LHCN-M2 (cell line): ENCODE measurements at places on chromosomes 3 and 15.

DNA sequence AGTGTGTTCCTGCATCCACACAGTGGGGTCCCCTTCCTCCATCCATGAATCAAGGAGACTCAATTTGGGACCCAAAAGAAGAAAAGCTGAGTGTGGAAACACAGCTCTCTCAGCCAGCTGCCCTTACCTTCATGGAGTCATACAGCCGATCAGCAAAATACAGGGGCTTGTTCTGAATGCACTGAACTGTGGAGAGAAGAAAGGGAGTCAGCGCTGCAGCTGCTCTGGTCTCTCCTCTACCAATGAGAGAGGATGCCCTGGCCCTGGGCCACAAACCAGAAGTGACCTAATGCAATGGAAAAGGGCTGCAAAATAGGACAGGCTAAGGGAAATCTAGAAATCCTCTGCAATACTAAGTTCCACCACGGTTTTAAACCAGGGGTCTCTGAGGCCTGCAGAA lies 46.7 kb downstream of the ANXA2 start:
- peak; percentile 95 for DNase-seq

GRCh38 chr3:12661926-12662592 lies 1.9 kb downstream of the RAF1 start:
- no peak for DNase-seq

DNA sequence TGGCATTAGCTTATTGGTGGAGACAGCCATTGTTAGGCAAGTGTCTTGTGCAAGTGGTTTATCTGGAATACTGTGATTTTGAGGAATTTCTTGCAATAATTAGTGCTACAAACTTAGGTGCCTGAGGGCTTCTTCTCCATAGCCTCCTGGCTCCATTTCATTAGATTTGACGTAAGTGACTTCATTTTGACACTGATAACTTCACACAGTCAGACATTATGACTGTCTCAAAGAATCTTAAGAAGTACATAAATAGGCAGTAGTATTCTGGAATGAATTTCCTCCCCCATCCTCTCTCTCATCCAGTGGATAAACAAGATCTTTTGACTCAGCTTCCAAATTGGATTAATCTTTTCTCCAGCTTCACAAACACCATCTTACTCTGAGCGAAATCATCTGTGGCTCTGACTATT lies 19.0 kb downstream of the ARL14 start:
- no peak for DNase-seq

DNA sequence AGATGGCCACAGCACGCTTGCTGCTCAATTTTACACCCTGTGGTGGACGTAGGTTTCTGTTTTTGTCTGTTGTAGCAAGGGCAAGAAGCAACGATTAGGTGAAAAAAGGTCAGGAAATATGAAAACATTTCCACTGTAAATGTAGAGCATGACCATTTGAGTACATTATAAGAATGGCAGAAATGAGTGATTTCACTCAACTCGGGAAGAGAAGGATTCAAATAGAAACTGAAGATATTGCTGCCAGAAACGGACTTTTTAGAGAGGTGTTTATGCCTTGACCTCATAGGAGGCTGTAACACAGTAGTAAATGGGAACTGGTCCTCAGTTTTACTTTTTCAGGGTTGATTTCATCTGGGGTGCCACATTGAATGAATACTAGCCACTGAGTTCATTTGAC lies 33.1 kb upstream of the GASK1A start:
- no peak for DNase-seq

- no peak for DNase-seq
Observed at GRCh38 chr3:113441051-113441770, at the start of gene CFAP44. TSS of gene CFAP44 (minus strand) at chr3:113441493. CDS start at chr3:113433664, 7,829 bp downstream.

GRCh38 chr3:62046326-62046725 lies 327.0 kb downstream of the FEZF2 start:
- DNase-seq: peak; percentile 48

- DNase-seq: no peak
Observed at GRCh38 chr3:194682189-194682693, 3.4 kb upstream of the FAM43A start.

- no peak for DNase-seq
Observed at GRCh38 chr3:196620161-196620604, 19.3 kb upstream of the NRROS start.

- DNase-seq: peak; percentile 73
Observed at GRCh38 chr3:42148982-42149432, 57.9 kb downstream of the TRAK1 start.

DNA sequence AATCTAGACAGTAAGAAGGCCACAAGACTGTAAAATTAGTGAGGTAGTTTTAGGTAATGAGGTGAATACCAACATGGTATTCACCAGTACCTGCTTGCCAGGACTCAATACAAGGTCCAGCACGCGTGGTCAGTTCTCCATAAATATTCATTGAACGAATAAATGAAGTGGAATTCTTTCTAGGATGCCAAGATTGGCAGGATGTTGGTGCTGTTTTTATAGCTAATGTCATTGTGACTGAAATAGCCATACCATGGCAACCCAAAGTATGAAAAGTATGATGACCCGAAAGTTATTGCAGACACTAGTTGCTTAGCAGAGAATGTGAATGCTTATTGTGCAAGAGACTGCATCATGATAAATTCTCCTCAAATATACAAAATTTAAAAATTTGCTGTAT lies 307.2 kb downstream of the KCNH8 start:
- DNase-seq: no peak

DNA sequence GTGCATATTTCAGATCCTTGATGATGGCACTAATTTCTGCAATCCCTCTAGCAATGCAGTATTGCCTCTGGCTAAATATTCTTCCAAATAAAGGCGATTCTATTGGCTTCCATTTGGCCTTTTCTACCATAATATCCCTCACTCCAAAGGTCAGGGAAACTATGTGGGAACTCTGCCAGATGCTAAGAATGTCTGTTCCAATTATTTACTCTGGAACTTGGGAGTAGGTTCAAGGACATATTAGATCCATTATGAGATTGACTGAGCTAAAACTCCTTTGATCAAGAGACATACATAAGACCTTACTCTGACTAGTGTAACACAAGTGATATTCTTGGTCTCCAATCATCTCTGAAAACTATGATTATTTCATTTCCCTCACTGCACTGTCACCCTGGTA lies 674.5 kb upstream of the NECTIN3 start:
- no peak for DNase-seq

DNA sequence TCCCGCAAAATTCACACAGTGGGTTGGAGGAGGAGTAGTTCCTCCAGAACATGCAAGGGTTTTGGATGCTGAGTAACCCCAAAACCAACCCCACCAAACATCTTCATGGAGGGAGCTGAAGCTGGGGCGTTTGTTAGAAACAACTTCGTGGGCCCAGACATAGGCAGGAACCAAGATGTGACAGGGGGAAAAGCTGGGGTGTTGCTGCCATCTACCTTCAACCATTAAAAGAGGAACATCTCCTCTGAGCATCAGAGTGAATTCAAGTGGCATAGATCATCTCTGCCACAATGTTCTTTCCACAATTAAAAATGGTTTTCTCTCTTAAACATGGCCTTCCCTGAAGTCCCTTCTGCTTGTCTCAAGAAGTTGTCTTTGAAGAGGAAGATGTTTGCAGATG lies 20.5 kb downstream of the SIDT1 start:
- DNase-seq: no peak

DNA sequence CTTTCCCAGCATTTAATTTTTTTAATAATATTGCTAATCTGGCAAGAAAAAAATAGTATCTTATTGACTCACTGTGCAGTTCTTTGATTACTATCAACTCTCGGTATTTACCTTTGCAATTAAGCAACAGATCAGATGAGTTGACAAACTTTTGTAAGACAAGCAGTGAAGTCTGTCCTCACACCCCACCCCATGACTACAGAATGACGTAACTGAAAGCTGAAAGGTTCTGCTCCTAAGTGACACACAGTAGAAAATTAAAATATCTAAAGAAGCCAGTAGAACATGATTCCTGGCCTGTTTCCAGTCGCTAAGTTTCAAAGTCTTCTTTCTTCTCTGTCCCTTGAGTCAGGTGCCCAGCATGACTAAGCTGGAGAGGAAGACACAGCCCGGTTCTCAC lies 135.5 kb downstream of the STT3B start:
- DNase-seq: no peak

GRCh38 chr3:101936419-101937356 lies 87.4 kb downstream of the NFKBIZ start:
- peak; percentile 97 for DNase-seq

- no peak for DNase-seq
Observed at GRCh38 chr15:68650901-68651709, 72.3 kb downstream of the CORO2B start.

DNA sequence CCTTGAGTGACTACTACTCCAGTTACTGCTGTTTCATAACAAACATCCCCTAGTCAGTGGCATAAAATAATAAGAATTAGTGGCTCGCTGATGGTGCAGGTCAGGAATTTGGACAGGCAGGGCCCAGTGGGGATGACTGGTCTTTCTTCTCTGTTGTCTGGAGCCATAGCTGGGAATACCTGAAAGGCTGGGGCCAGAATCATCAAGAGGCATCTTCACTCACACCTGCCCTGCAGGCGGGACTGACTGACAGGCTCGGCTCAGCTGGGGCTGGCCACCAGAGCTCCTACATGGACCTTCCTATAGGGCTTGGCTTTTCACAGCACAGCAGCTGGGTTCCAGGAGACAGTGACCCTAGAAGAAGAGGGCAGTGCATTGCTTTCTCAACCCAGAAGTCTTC lies 148.8 kb upstream of the ATP10A start:
- no peak for DNase-seq

- DNase-seq: peak; percentile 40
Observed at GRCh38 chr3:195001961-195002861, 268.7 kb downstream of the XXYLT1 start.

- DNase-seq: no peak
Observed at GRCh38 chr3:151305775-151306151, 10.9 kb downstream of the GPR87 start.

GRCh38 chr15:90031231-90031791 lies 30.2 kb downstream of the ZNF710 start:
- peak; percentile 60 for DNase-seq

DNA sequence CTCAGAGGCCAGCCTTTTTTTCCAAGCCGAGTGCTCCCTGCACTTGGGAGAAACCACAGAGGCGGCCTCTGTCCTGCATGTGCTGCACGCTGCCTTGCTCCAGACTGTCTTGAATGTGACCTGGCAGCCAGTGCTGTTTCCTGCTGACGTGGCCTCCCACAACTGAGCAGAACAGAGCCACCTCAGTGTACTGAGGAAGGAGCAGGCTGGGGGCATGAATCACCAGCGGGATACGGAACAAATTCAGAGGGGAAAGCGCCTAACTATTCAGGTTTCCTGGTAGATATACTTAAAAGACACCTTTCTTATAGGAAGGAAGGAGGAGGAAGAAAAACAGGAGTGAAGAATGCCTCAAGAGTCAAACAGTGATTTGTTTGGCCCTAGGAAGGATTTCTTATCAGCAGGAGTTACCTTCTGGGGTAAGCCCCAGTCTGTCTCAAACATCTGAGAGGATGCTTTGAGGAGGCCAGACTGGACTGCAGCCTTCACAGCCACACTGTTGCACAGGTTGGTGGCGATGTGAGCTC lies 114.0 kb downstream of the FNDC3B start:
- peak; percentile 96 for DNase-seq

GRCh38 chr3:171963546-171963945 lies 75.8 kb upstream of the FNDC3B start:
- DNase-seq: no peak

- no peak for DNase-seq
Observed at GRCh38 chr3:123111640-123112039, 44.8 kb downstream of the PDIA5 start.

GRCh38 chr15:45635191-45635638 lies 386 bp downstream of the SQOR start:
- DNase-seq: peak; percentile 51

DNA sequence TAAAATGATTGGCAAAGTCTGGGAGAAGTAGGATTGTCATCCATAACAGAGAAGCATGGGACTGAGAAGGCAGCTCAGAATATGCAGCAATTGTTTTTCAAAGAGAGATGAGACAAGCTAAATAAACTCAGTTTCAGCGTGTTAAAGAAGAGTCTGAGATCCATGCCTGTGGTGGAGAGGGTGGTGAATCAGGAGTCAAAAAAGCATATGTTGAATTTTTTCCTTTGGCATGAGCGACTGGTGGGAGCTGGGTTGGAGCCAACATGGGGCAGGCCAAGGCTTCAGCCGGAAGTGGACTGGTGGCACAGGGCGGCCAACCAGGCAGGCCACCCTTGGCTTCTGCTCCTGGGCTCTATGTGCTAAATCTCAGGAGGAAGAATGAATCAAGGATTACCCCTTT lies 102.0 kb downstream of the SST start:
- DNase-seq: no peak

- DNase-seq: peak; percentile 98
Observed at GRCh38 chr3:141686466-141687291, 51.4 kb upstream of the RNF7 start.

DNA sequence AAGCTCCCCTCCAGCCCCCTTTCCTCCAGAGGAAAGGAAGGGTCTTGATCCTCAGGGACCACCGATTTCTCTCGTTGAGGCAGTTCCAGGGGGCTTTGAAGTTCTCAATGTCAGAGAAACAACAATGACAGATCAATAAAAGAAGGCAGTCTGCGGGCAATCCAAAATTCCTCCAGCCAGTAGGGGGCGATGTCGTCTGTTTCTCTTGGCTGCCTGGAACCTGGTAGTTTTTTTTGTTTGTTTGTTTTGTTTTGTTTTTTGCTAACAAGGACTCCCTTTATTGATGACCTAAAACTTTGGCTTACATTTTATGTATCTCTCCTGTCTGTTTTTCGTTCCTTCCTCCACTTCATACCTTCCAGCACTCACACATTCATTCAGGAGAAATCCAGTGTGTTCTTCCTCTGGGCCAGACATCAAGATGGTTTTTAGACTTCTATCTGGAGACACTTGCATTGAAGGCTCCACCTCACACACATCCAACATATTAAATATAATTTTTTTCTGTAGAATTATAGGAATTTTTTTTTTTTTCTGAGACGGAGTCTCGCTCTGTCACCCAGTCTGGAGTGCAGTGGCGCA lies 276.6 kb downstream of the RPLP1 start:
- no peak for DNase-seq

- peak; percentile 79 for DNase-seq
Observed at GRCh38 chr15:87365186-87365585, 891.4 kb downstream of the NTRK3 start.

GRCh38 chr3:143436231-143436930 lies 316.8 kb downstream of the CHST2 start:
- DNase-seq: peak; percentile 58

GRCh38 chr15:39599871-39600270 lies 19.0 kb downstream of the THBS1 start:
- peak; percentile 63 for DNase-seq

DNA sequence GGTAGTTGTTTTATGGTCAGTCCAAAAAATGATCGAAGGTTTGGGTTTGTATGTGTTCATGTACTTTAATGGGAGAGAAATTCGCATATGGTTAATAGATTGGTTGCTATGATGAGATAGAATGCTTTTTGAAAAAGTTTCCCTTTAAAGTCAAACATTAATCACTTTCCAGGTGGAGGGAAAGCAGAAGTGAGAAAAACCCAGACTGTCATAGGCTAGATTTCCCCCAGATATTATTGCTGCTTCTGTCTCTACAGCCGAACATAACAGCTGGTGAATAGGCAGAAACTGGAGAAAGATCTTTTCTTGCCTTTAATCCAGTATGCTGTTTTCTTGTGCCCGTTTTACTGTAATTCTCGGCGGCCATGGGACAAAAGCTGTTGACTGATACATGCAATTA lies 287.6 kb downstream of the SOX2 start:
- DNase-seq: no peak
